ENCODE measurements at places on chromosomes 16 and 17.

DNA sequence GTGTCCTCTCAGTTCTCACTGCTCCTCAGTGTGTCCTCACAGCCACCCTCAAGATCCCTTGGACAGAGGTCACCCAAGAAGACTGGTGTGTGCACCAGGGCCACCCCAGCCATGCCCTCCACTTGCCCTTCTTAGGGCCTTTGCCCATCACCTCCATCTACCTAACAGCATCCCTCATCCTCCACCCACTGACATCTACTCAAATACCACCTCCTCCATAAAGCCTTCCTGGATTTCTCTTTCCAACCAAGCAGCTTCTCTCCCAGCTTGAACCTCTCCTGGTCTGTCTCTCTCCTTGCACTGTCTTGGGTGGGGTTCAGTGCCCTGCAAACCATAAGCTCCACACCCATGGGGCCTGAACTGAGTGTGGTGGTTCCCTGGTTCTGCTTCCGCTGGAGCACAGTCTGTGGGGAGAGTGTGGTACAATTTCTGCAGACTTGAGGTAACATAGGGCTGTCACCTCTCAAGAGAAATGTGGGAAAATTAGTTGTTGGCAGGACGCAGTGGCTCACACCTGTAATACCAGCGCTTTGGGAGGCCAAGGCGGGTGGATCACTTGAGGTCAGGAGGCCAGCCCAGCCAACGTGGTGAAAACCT, 14.4 kb downstream of the KATNB1 start:
- H3K36me3 ChIP-seq, result peaks cover 68% of the 10 kb centered on the region
- DNase-seq, result no peak
- H3K4me1 ChIP-seq, result peaks cover 8% of the 10 kb centered on the region
- H3K27me3 ChIP-seq, result no peaks in the 10 kb centered on the region
- no peak overlapping the region for H3K27ac ChIP-seq

GRCh38 chr16:81263470-81264220, 25.2 kb downstream of the BCO1 start:
- H3K4me1 ChIP-seq, result peaks cover 2% of the 10 kb centered on the region
- no peaks in the 10 kb centered on the region for H3K27me3 ChIP-seq
- DNase-seq, result no peak
- H3K4me3 ChIP-seq, result no peak overlapping the region
- H3K36me3 ChIP-seq, result peaks cover 10% of the 10 kb centered on the region
- no peak overlapping the region for H3K27ac ChIP-seq

DNA sequence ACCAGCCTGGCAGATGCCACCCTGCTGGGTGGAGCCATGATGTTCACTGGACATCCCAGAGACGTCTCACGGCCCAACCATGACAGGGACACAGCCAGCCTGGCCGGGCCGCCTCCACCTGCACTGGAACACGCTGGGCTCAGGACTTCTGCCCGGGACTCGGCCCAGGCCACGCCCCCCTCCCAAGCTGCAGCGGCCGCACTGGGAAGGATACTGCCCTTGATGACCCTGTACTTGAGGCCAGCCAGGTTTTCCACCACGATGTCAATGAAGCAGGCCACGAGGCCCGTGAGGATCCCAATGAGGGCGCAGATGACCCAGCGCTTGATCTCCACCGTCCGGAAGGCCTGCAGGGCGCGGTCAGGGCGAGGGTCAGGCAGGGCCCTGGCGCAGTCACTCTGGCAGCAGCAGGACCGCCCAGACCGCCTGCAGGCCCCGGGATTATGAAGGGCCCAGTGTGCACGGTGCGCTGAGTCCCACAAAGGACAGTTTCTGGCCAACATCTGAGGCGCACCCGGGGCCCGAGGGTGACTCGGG, 14.2 kb downstream of the CLCN7 start:
- H3K36me3 ChIP-seq, result peaks cover 63% of the 10 kb centered on the region
- no peak overlapping the region for H3K4me3 ChIP-seq
- peaks cover 4% of the 10 kb centered on the region for H3K4me1 ChIP-seq
- DNase-seq, result no peak
- no peak overlapping the region for H3K27ac ChIP-seq
- no peaks in the 10 kb centered on the region for H3K27me3 ChIP-seq

- peaks cover 3% of the 10 kb centered on the region for H3K36me3 ChIP-seq
- peaks cover 2% of the 10 kb centered on the region for H3K4me1 ChIP-seq
- H3K27ac ChIP-seq, result no peak overlapping the region
- DNase-seq, result no peak
- no peak overlapping the region for H3K4me3 ChIP-seq
Observed at GRCh38 chr17:44924107-44924544, 8.8 kb upstream of the GFAP start.

DNA sequence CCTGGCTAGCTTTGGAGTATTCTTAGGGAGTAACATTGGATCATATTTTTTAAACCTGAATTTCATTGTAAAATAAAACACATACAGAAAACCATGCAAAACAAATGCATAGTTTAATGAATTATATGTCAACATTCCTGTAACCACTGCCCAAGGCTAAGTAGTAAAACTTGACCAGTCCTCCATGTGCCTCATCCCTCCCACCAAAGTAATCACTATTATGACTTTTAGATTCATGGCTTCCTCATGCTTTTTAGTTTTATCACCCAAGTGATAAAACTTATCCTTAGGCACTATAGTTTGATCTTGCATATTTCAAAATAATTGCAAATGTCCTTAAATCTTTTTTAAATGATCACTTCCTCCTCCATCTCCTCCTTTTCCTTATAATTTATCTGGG, 20.4 kb downstream of the PRKCA start:
- H3K4me3 ChIP-seq, result no peak overlapping the region
- DNase-seq, result no peak
- H3K27me3 ChIP-seq, result no peaks in the 10 kb centered on the region
- H3K4me1 ChIP-seq, result no peaks in the 10 kb centered on the region

- peaks cover 16% of the 10 kb centered on the region for H3K36me3 ChIP-seq
- DNase-seq, result no peak
- H3K4me3 ChIP-seq, result peak overlapping the region; percentile 61
- no peaks in the 10 kb centered on the region for H3K27me3 ChIP-seq
Observed at GRCh38 chr17:2983255-2983654, 80.2 kb downstream of the OR1D5 start.

DNA sequence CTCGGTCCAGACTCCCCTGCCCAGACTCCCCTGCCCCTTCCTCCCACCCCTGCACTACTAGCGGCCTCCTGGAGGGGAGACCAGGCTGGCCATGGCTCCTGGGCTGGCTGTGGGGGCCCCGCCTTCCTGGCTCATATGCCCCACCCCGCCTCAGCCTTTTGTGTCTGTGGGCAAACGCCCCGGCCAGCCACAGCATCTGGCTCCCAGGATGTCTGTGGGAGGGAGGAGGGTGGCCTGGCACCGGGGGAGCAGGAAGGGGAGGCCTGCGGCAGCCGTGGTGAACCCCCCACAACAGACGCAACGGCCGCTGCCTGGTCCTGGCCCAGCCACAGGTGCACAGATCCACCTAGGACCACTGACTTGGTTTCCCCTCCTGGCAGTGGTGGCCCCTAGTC, 32.9 kb downstream of the BAHCC1 start:
- H3K4me3 ChIP-seq, result no peak overlapping the region
- H3K36me3 ChIP-seq, result peaks cover 35% of the 10 kb centered on the region
- DNase-seq, result no peak
- peaks cover 58% of the 10 kb centered on the region for H3K4me1 ChIP-seq
- H3K27ac ChIP-seq, result no peak overlapping the region

DNA sequence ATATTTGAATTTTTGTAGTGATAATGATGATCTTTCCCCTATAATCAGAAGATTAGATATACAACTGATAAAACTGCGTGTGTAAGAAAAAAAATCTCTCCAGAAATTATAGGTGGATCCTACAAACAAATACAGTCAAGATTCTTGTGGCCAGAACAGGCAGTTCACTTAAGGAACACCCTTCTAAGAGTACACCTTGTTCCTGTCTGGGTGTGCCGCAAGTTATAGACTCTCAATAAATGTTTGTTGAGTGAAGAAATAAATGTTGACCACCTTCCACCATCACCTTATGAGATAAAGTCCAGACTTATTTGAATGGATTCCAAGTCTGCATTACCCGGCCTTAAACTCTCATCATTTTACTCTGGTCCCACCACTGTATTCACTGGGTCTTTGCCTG, 45.7 kb upstream of the SCNN1B start:
- no peaks in the 10 kb centered on the region for H3K36me3 ChIP-seq
- no peaks in the 10 kb centered on the region for H3K27me3 ChIP-seq
- no peak overlapping the region for H3K27ac ChIP-seq
- DNase-seq, result no peak
- no peaks in the 10 kb centered on the region for H3K4me1 ChIP-seq
- H3K4me3 ChIP-seq, result no peak overlapping the region

DNA sequence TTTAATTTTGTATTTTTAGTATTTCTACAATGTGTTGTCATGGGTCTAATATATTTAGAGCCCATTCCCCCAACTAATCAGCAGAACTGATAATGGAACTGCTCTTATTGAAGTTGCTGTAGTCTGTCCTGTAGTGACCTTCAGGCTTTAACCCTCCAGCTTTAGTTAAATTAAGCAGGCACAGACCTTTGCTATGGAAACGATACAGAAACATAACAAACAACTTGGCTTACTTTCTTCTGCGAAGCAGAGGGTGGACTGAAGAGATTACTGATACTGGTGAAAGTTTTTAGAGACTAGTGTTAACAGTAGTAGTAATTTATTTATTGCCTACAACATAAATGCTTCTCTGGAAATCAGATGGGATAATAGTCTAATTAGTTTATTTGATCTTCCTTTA, 61.4 kb downstream of the NFATC3 start:
- peaks cover 8% of the 10 kb centered on the region for H3K36me3 ChIP-seq
- H3K4me1 ChIP-seq, result no peaks in the 10 kb centered on the region
- H3K4me3 ChIP-seq, result no peak overlapping the region
- DNase-seq, result peak; percentile 92
- H3K27me3 ChIP-seq, result no peaks in the 10 kb centered on the region
- H3K27ac ChIP-seq, result no peak overlapping the region
